ENCODE measurements at places on chromosomes 7 and 10.

DNA sequence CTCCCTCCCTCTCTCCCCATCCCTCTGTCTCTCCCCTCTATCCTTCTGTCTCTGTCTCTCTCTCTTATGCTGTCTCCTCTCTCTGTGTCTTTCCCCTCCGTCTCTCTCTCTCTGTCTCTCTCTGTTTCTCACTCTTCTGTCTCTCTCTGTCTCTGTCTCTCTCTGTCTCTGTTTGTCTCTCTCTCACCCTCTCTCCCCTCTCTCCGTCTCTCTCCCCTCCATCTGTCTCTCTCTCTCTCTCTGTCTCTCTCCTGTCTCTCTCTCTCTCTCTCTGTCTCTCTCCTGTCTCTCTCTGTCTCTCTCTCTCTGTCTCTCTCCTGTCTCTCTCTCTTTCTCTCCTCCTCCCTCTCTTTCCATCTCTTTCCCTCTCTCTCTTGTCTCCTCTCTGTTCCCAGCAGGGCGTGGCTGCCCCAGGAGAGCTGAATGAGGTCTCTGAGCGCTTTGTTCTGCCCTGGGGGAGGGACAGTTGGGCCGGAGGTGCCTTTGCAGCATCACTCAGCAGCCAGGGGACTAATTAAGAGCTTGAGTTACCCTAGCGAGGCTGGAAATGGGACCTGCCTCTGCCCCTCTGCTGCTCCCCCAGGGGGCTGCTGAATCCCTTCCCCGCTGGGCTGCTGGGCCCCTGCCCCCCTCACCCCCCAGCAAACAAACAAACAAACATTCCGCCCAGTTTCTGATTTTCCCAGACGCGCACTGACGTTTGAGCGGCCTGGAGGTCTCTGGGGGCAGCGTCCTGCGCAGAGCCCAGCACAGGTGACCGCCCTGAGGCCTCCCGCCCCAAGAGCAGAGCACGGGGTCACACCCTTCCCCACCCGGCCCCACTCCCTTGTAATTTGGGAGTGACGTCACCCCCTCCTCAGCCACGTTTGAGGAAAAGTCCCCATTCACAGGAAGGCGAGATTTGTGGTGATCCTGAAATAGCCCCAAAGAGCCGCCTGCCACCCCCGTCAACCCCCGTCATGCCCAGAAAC is 68.1 kb downstream of the PDGFA start:
- no peak overlapping the region for H3K27ac ChIP-seq
- no peak overlapping the region for H3K4me3 ChIP-seq
- peaks cover 30% of the 10 kb centered on the region for H3K27me3 ChIP-seq
- peaks cover 8% of the 10 kb centered on the region for H3K4me1 ChIP-seq
- no peak for DNase-seq
- H3K36me3 ChIP-seq: no peaks in the 10 kb centered on the region

DNA sequence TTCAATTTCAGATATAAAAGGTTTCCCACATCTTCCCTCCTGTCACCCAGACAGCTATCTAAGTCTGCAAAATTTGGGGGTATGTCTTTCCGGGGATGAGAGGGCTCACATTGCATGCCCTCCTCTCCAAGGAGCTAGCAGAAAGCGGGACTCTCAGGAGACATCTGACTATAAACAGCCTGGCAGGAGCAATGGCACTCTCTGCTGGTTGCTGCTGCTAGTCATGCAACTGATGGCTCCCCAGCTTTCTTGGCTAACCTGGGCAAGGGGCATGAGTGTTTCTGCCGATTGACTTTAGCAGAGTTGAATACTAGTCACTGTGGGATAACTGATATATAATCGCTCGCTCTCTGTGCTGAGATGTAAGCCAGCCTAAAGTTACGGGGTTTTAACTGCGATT is 12.0 kb downstream of the TBX20 start:
- no peak overlapping the region for H3K27ac ChIP-seq
- H3K4me1 ChIP-seq: no peaks in the 10 kb centered on the region
- peaks cover 5% of the 10 kb centered on the region for H3K27me3 ChIP-seq
- no peaks in the 10 kb centered on the region for H3K36me3 ChIP-seq
- no peak overlapping the region for H3K4me3 ChIP-seq
- no peak for DNase-seq

DNA sequence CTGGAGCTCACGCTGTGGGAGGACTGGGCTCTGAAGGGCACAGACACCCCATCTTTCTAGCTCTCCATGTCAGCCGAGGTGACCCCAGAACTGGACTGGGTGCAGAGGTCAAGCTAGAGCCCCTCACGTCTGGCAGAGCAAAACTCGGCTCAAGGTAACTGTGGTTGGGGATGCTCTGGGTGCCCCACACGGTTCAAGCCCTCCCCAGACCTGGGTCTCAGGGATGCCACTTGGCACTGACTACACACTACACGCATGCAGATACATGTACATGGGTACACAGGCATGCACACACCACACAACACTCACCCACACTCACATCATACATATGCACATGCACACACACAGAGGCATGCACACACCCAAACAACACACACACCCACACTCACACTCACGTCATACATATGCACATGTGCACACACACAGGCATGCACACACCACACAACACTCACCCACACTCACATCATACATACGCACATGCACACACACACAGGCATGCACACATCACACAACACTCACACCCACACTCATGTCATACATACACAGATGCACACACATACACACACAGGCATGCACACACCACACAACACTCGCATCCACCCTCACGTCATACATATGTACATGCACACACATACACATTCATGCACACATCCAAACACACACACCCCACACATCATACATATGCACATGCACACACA is 219.3 kb downstream of the DNAJB6 start:
- H3K36me3 ChIP-seq: no peaks in the 10 kb centered on the region
- no peaks in the 10 kb centered on the region for H3K27me3 ChIP-seq
- H3K4me3 ChIP-seq: no peak overlapping the region
- no peaks in the 10 kb centered on the region for H3K4me1 ChIP-seq
- no peak for DNase-seq
- no peak overlapping the region for H3K27ac ChIP-seq

DNA sequence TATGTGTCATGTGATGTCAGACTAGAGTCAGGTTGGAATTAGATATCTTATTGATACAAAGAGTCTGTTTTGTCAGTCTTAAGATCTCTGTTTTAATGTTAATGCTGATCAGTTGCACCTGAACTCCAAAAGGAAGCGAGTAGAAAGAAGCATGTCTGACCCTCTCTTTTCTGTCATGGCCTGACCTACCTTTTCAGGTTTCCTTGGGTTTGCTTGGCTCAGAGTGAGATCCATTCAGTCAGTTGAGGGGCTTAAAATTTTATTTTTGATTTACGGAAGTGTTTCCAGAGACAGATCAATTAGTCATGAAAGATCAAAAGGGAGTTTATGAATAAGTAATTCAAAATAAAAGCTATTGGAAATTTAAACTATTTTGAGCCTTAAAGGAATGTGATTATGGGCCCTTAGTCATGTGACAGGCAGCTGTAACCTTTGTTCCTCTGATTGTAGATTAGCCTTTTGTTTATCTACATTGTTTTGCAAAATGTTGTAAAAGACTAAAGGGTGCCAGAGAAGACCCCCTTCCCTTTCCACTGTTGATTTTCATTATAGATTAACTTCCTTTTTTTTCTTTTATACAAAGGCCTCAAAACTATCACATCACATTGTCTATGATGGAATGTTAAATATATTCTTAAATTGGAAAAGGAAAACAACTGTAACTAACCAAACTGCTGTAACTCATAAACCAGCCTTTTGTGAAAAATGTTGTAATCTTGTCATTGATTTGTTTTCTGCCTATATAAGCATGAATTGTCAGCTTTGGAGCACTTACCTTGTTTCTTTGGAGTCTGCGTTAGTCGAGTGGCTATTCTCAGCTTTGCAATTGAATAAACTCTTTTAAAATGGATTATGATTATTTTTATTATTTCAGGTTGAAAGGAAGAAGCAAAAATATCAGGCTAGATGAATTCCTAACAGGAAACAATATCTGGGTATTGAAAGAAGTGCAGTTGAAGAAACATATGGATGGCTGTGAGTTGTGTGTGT is 195.5 kb upstream of the MBL2 start:
- H3K4me3 ChIP-seq: no peak overlapping the region
- no peaks in the 10 kb centered on the region for H3K4me1 ChIP-seq
- H3K36me3 ChIP-seq: no peaks in the 10 kb centered on the region
- no peaks in the 10 kb centered on the region for H3K27me3 ChIP-seq
- H3K27ac ChIP-seq: no peak overlapping the region

GRCh38 chr10:104350127-104350635 is 3.5 kb upstream of the CFAP58 start:
- no peak overlapping the region for H3K4me3 ChIP-seq
- H3K36me3 ChIP-seq: peaks cover 8% of the 10 kb centered on the region
- no peak for DNase-seq
- no peak overlapping the region for H3K27ac ChIP-seq
- no peaks in the 10 kb centered on the region for H3K27me3 ChIP-seq

- H3K36me3 ChIP-seq: no peaks in the 10 kb centered on the region
- DNase-seq: no peak
- H3K4me1 ChIP-seq: no peaks in the 10 kb centered on the region
- H3K27ac ChIP-seq: no peak overlapping the region
- no peaks in the 10 kb centered on the region for H3K27me3 ChIP-seq
- no peak overlapping the region for H3K4me3 ChIP-seq
Observed at GRCh38 chr10:105252911-105253310, 611.8 kb downstream of the SORCS3 start.

DNA sequence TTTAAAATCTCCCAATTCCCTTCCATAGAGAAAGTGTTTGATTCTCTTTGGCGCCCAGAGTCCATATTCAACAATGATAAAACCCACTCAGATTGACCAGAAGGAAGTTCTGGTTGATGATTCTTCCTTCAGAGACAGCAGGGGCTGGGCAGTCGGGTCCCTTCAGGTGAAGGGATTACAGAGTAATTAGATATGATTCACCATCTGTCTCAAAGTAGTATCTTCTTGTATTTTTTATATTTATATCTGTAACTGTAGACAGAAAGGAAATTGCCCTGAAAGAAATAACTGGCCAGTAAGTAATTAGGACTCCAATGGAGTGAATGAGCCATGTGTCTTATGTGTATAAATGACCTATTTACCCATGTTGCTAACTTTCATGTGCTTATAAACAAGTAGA is 156.0 kb downstream of the PLCE1 start:
- no peak overlapping the region for H3K4me3 ChIP-seq
- H3K36me3 ChIP-seq: no peaks in the 10 kb centered on the region
- no peaks in the 10 kb centered on the region for H3K4me1 ChIP-seq
- no peak for DNase-seq
- H3K27me3 ChIP-seq: no peaks in the 10 kb centered on the region

- H3K27me3 ChIP-seq: no peaks in the 10 kb centered on the region
- H3K4me1 ChIP-seq: no peaks in the 10 kb centered on the region
- no peak overlapping the region for H3K27ac ChIP-seq
Observed at GRCh38 chr7:20301311-20301939, 29.3 kb upstream of the ITGB8 start.

- no peak for DNase-seq
- no peaks in the 10 kb centered on the region for H3K27me3 ChIP-seq
- peaks cover 1% of the 10 kb centered on the region for H3K4me1 ChIP-seq
Observed at GRCh38 chr10:48324580-48324979, 18.1 kb downstream of the MAPK8 start.

- H3K36me3 ChIP-seq: no peaks in the 10 kb centered on the region
- no peaks in the 10 kb centered on the region for H3K4me1 ChIP-seq
- no peak for DNase-seq
Observed at GRCh38 chr7:147771344-147771743, 819.2 kb upstream of the C7orf33 start.

GRCh38 chr10:44807451-44807850 is 103.7 kb upstream of the TMEM72 start:
- no peak for DNase-seq
- H3K4me3 ChIP-seq: no peak overlapping the region
- no peaks in the 10 kb centered on the region for H3K36me3 ChIP-seq
- no peaks in the 10 kb centered on the region for H3K4me1 ChIP-seq
- H3K27me3 ChIP-seq: peaks cover 5% of the 10 kb centered on the region
- H3K27ac ChIP-seq: no peak overlapping the region

DNA sequence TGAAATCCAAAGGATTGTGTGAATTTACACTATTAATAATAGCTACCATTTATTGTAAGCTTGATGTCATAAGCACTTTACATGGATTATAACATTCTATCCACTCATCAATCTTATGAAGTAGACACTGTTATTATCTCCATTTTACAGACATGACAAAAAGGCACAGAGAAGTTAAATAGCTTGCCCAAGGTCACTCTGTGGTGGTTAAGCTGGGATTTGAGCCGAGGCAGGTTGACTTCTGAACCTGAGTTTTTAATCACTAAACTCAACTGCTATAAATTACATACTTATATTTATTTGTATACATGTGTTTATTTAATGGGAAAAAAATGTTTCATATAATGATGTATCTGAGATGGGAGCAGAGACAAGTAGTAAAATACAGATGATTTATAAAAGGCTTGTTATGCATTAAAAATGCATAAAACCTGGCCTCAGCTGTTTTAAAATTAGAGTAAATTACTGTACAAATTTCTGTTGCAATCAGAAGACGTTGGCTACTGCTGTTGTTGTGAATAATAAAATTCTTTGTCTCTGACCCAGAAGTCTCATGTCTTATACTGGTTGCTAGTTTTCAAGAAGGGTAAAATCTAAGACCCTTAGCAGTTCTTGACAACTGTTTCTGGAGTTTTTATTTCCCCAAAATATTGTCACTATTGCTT is 61.1 kb upstream of the CALD1 start:
- H3K36me3 ChIP-seq: no peaks in the 10 kb centered on the region
- H3K27ac ChIP-seq: no peak overlapping the region
- H3K4me1 ChIP-seq: no peaks in the 10 kb centered on the region
- no peaks in the 10 kb centered on the region for H3K27me3 ChIP-seq
- DNase-seq: no peak
